ENCODE measurements at places on chromosomes 6 and 20.
A peak's percentile ranks its signal among the peaks of the same experiment; 100 is the strongest.

- no peak for DNase-seq
Observed at GRCh38 chr6:112372226-112372806, 25.2 kb downstream of the RFPL4B start.

DNA sequence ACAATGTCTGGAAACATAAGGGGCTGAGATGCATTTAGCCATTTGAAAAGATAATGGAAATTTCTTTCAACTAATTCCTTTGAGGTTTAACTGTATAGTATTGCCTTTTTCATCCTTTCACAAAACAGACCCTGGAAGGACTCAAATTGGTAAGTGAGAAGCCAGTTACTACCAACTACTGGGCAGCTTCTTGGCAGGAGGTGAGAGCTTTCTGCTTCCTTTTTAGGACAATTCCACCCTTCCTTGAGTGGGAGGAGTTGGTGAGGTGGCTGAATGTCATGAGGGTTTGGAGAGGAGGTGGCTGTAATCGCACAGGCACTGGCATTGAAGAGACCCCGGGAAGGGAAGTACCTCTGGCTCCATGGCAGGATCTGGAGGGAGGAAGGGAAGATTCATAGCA, 341.1 kb downstream of the NRN1 start:
- DNase-seq, result no peak

DNA sequence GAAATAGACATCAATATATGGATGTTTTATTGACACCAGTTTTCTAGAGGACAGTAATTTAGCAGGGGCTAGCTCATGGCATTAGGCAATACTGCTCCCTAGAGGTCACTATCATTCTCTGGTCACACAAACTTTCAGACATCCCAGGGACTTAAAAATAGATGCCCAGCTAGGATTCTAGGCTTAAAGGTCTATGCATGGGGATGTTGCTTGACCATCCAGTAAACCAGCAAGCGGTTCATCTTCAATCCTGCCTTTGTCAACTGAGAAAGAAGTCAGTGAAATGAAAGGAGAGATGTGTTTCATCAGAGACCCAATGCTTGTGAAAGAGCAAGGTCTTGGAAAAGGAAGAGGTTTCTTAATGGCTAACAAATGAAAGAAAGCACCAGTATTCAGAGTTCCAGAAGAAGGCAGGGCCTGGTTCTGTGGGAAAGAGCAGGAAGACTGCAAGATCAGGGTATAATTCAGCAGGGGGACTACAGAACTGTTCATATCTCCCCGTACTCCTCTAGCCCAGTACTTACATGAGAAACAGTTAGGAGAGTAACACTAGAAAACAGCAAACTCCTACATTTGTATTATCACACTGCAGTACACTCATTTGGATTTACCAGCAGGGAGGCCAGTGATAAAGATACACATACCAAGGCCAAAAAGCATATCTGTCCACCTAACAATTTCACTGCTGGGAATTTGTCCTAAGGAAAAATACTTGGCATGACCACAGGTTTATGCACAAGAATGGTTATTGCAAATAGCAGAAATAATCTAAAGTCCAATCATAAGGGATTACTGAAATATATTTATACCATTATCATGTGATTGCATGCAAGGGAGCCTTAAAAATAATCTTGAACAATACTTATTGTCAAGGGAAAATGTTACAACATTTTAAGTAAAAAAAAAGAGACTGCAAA, 151.4 kb upstream of the LAMA2 start:
- DNase-seq, result peak; percentile 1

DNA sequence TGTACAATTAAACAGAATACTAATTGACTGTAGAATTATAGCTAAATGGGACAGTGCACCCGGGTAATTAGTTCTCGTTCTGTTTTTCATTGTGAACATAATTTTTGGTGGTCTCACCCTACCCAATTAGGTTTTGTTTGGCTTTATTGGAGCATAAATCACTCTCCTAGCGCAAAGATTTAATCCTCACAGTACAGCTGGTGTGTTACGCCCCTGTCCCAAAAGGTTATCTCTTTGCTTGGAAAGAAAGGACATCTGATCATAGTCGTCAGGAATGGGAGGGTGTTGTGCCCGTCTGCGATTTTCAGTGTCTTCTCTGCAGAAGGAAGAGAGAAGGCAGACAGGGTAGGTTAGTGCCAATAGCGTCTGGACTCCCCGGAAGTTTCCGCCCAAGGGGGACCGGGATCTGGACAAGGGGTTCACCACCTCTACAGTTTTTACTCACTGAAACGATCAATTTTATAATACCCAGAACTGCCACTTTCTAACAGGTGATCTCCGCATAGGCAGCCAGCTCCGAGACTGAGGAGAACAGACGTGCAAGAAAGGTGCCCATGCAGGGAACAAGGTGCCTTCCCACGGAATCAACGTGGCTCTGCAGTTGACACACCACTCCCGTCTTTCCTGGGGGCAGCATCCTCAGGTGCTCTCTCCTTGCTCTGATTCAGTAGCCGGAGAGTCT, 617.4 kb upstream of the CDH4 start:
- no peak for DNase-seq

DNA sequence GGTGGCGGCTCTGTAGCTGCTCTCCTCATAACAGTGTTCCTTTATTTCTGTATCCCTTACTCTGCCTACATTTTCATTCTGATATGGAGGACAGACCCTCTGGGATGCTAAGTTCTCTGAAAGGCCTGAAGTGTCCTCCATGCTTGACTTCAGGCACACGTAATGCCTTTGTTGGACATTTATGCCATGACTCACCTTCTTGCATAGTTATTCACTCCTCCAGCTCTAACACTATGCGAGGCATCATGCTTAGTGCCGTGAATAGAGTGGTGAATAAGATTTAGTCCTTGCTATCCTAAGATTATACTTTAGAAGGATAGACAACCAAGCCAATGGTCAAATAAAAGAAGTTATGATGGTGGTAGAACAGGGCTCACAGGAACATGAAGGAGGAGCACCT, 760.9 kb upstream of the FLRT3 start:
- no peak for DNase-seq

GRCh38 chr6:149252622-149253021, 64.9 kb upstream of the TAB2 start:
- no peak for DNase-seq

GRCh38 chr6:53359843-53360092, 11.0 kb upstream of the ELOVL5 start:
- DNase-seq, result no peak

- peak; percentile 65 for DNase-seq
Observed at GRCh38 chr6:43723737-43724295, 36.2 kb upstream of the MRPS18A start.

GRCh38 chr6:156988276-156989158, 211.3 kb downstream of the ARID1B start:
- DNase-seq, result no peak

Data from GM19239 (cell line).